Calu3 (cell line): ENCODE measurements at places on chromosomes 16 and 17.

DNA sequence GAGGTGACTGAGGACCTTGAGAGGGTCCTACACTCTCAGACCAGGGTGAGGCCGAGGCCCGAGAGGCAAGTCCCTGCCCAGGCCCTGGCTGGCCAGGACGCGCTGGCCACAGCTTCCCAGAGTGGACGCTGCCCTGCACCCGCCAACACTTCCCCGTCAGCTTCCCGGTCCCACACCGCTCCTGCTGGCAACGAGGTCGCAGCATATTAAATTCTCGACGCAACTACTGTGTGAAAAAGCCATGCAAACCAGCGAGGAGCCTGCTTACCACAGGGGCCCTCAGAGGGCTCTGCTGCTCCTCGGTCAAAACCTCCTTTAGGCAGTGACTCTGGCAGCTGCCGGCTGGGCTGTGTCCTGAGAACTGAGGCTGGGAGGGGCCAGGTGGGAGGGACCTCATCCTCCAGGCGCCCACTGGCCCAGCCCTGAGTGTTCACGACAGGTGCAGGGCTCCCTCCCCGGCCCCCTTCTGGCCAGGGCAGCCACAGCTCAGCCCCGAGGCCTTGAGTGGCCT is 2.1 kb upstream of the TEX19 start:
- no peak for DNase-seq

- peak; percentile 25 for DNase-seq
Observed at GRCh38 chr17:75856062-75856756, 1.1 kb upstream of the WBP2 start.

GRCh38 chr16:56667581-56668571 is at the start of gene MT1G:
Gene MT1G, minus strand, starts transcription at chr16:56668065. Its CDS starts 72 bp downstream, at chr16:56667993.
- no peak for DNase-seq

- DNase-seq = no peak
Observed at GRCh38 chr16:68994324-68994723, 111.1 kb upstream of the HAS3 start.

GRCh38 chr16:86669937-86670749 is 91.8 kb downstream of the FOXL1 start:
- DNase-seq = no peak

- DNase-seq = peak; percentile 91
Observed at GRCh38 chr17:44385287-44386181, 3.9 kb downstream of the ITGA2B start.
